AG04449 (cell line): ENCODE measurements at places on chromosomes 7 and 10.

- no peak for DNase-seq
These were observed 749.2 kb upstream of the PCDH15 start for GRCh38 chr10:55550236-55550635.

DNA sequence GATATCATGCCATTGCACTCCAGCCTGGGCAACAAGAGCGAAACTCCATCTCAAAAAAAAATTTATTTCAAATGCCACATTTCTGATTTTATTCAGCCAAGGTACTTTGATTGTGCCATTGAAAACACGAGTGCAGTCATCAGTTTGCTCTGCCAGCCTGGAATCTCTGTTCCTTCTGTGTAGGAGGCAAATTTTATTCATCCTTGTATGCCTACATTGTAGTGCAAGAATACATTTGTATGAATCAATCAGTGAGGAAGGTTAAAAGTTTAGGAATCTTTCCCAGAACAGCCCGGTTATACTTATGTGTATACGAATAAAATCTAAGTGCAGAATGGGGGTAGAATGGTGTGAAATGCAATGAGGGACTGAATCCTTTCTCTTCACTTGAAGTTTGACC is 886 bp upstream of the TET1 start:
- no peak for DNase-seq

- no peak for DNase-seq
These were observed 64.1 kb downstream of the DOCK1 start for GRCh38 chr10:126969310-126969709.

GRCh38 chr10:104424719-104425118 is 71.1 kb downstream of the CFAP58 start:
- DNase-seq: no peak

DNA sequence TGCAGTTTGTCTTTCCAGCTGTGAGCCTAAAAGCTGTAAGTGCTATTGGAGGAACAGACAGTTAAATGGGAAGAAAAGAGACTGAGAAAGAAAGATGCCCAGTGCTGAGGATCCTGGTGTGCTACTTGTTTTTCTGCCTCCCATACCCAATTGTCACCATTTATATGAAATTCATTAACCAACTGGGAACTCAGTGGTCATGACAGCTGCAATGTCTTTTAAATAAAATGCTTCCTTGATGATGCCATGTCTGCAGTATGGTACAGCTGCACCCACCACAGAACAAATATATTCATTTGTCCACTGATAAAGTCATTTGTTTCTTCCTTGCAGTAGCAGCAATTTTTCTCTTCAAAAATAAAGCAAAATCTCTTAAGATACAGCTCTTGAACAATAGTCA is 15.6 kb upstream of the RTKN2 start:
- DNase-seq: no peak

- DNase-seq: no peak
These were observed 263.0 kb upstream of the NEBL start for GRCh38 chr10:21160116-21160515.
